ENCODE measurements at places on chromosomes 7 and 10. TPM values are rescaled to one million over a fixed set of nuclear protein-coding genes. Genes with fewer than 3 reads are reported as not detected.

The LIPJ gene
- not detected for total RNA-seq

The KCNK18 gene
- total RNA-seq: not detected

The POLR2J2 gene
- total RNA-seq: 0.23 TPM

The SLC39A12 gene
- total RNA-seq: not detected

The ING3 gene
- 6.9 TPM for total RNA-seq

Measured in pericardium fibroblast (primary cell).